ENCODE measurements at places on chromosomes 3 and 15.

GRCh38 chr3:97795951-97796350 is 25.9 kb upstream of the CRYBG3 start:
- DNase-seq: no peak

- DNase-seq: no peak
These were observed 34.4 kb downstream of the CASR start for GRCh38 chr3:122217901-122218300.

DNA sequence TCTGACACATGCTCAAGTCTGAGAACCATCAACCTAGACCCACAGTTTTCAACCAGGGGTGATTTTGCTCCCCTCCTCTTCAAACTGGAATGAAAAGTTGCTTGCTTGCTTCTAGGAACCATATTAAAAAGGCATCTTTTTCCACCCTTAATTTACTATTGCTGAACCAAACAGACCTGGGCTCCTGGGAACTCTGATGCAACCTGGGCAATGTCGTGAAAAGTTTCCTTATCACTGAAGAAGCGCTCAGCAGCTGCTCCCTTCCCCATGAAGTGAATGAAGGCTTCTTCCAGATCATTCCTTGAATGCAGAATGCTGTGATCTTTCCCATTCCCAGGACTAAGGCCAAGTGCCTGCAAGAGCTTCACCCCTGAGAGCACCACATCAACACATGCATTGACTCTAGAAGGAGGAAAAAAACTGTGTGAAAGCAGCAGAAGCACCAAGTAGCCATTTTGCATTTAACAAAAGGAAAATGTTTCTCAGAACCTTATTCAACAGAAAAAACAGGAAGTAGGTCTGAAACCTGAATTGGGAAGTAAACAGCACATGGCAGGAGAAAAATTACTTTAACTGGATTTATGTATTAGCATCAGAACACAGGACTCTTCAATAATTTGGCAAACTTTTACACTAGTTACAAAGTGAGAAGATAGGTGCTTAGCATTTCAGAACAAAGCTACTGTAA is 8.7 kb downstream of the ADPGK start:
- DNase-seq: no peak

- DNase-seq: no peak
These were observed 137.0 kb downstream of the DNAJB8 start for GRCh38 chr3:128329491-128330213.

GRCh38 chr15:65329984-65330735 is 25.7 kb downstream of the RNU5B-1 start:
- no peak for DNase-seq

GRCh38 chr3:57062101-57062631 is 1.7 kb downstream of the SPATA12 start:
- DNase-seq: no peak

- DNase-seq: no peak
These were observed 822 bp downstream of the ZNF385D start for GRCh38 chr3:21750080-21750696.

DNA sequence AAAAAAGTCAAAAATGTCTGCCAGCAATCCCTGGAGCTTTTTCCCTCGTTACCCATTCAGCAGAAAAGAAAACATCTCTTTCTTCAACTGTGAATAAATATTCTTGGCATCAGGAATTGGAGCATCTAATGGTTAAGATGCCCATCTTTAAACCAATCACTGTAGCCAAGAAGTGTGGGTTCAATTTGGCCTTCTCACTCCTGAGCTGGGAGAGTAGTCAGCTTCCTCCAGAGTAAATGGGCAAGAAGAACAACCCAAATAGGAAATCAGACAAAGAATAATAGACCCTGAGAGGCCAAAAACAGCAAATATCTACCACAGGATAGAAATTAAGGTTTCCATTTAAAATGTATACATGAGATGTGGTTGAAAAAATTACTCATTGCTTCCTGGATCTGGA is 508.0 kb upstream of the MDFIC2 start:
- DNase-seq: no peak

DNA sequence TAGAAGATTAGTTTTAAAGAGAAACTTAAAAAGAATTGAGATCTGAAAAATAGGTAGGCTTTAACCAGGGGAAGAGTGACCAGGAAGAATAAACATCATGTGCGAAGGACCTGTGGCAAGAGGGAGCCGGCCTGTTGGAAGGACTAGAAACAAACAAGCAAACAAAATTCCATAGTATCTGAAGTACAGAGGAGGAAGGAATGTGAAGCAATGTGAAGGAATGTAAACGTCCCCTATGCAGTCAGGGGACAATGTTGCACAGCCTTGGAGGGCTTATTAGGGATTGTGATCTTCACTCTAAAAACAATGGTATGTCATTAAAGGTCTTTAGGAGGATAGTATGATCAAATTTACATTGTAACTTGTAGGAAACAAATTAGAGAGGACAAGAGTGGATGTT is 84.4 kb upstream of the PLCL2 start:
- no peak for DNase-seq

DNA sequence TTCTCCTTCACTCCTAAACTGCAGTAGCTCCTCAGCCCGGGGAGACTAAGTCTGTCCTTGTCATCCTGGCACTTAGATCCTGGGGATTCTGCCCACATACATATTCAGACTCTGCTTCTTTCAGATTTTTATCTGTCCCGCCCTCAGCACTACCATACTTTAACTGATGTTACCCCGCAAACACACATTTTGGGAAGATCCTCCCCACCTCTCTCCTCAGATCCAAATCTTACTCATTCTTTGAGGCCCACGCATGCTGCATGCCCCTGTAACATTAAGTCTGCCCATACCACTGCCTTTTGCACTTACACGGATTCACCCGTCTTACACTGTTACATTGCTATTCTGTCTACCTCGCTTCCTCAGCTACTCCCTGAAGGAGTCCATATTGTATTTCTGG is 36.1 kb downstream of the SENP8 start:
- DNase-seq: no peak

DNA sequence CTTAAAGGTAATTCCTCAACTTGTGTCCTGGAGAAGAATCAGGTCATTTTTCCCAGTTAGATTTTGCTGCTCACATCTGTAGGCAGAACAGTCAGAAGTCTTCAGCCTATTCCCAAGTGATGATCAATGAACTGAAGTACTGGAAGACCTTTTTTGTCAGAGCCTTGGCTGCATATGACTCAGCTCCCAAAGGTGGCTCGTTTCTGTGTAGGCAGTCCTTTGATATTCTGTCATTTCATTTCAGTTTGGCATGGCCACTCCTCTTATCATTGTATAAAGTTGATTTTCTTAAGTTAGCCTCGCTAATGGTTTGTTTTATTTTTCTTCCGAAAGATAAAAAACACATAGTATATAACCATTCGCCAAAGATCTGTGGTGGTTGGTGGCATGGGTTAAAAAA is 90.7 kb downstream of the KLHL25 start:
- DNase-seq: peak; percentile 34

GRCh38 chr15:63079947-63080626 is 37.5 kb downstream of the TPM1 start:
- no peak for DNase-seq

GRCh38 chr3:155603302-155603701 is 141.6 kb downstream of the PLCH1 start:
- no peak for DNase-seq

DNA sequence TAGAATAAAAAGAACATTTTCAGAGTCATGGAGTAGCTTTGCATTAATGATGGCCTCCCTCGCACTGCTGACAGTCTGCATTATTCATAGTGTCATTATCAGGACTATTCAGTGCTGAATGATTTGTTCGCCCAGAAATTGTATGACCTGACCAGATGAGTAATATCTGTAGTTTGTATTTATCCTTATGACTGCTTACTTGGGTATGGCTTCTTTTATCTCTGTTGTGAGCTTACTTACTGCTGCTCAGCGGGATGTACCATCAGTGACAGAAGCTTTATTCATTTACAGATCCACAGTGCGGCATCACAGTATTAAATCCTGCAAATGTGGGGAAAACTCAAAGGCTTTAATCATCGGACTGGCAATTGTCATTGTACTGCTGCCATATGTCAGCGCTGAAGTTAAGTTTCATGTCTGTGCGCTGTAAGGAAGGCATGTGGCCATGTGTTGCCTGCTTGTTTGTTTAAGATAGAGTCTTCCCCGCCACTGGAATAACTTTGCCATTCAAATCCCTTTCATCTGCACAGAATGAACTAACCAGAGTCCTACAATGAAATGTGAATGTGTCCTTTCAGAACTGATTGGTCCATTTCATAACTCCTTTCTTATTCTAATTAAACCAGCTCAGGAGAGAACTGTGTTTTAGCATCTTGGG is 262.2 kb downstream of the CHL1 start:
- DNase-seq: no peak

GRCh38 chr15:69038508-69038907 is 24.0 kb downstream of the NOX5 start:
- no peak for DNase-seq

GRCh38 chr15:72231833-72232478 is 966 bp upstream of the PKM start:
- DNase-seq: peak; percentile 49

Data from activated CD8-positive, alpha-beta memory T cell treated with anti-CD3 and anti-CD28 coated beads, Interleukin-2, amount 50 U/mL, for 4 hours (primary cell).